ENCODE measurements at places on chromosomes 16 and 17. TPM values are rescaled to one million over a fixed set of nuclear protein-coding genes. Genes with fewer than 3 reads are reported as not detected.

DNA sequence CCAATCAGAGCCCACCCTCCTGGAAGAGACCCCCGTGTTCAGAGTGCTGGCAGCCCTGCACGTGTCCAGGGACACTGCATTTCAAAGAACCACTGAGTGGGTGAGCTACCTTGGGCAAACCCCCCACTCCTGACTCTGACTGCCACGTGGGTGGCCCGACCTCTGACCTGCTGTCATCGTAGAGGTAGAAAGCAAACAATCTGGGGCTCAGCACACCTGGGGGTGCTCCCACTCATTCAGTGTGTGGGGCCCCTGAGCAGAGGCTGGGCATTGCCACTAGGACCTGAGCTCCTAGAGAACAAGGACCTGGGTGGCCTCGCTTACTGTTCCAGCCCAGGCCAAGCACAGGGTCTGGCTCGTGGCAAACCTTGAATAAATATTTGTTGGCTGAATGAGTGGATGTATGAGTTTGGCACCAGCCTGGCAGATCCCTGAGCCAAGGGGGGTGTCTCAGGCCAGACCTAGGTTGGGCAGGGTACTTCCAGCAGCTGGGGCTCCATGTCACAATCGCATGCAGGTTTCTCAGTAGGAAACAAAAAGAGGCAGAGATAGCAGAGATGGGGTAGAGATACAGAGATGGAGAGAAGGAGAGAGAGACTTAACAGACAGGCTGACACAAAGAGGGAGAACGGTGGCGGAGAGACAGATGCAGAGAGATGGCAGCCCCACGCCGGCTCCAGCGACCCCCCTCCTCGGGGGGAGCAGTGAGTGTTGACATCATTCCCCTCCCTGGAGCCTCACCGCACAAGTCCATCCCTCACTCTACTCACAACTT lies 5.4 kb upstream of the DRC7 start:
- H3K27ac ChIP-seq: no peak overlapping the region
- no peak overlapping the region for H3K4me3 ChIP-seq
- no peak for DNase-seq
- no peaks in the 10 kb centered on the region for H3K4me1 ChIP-seq

Gene LRRC37A
- 1.9 TPM for total RNA-seq

DNA sequence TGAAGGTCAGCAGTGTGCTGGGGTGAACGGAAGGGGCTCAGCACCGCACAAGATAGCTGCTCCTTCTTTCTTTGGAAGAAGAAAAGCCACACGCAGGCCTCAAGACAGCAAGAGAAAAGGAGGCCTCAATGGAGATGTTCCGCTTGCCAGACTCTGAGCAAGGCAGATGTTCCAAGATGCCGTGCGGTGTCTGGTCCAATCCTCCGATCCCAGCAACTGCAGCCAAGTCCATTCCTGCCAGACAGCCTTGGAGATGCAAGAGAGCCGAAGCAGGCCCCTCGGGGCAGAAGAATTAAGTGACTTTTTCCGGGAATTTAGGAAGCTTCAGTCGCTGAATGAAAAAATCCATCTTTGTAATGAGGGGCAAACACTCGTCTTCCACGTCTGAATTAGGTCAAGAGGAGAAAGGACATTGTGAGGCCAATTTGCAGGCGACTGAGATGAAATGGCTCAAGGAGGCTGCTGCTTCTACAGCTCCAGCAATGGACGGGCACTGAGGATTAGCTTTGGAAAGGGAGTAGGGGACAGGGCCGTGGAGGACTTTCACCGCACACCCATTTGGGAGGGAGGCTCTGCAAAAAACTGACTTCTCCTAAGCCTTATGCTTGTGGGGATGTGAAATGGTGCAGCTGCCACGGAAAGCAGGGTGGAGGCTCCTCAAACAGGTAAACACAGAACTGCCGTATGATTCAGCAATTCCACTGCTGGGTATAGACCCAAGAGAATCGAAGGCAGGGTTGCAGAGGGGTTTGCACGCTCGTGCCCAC lies 44.7 kb downstream of the RPH3AL start:
- no peak for DNase-seq
- H3K27me3 ChIP-seq: no peaks in the 10 kb centered on the region
- no peaks in the 10 kb centered on the region for H3K36me3 ChIP-seq
- H3K4me1 ChIP-seq: no peaks in the 10 kb centered on the region
- H3K27ac ChIP-seq: no peak overlapping the region

- H3K27me3 ChIP-seq: no peaks in the 10 kb centered on the region
- H3K27ac ChIP-seq: no peak overlapping the region
- H3K4me3 ChIP-seq: no peak overlapping the region
- H3K36me3 ChIP-seq: peaks cover 79% of the 10 kb centered on the region
- no peak for DNase-seq
- peaks cover 5% of the 10 kb centered on the region for H3K4me1 ChIP-seq
Measured at GRCh38 chr16:4871071-4871470, 23.8 kb downstream of the UBN1 start.

DNA sequence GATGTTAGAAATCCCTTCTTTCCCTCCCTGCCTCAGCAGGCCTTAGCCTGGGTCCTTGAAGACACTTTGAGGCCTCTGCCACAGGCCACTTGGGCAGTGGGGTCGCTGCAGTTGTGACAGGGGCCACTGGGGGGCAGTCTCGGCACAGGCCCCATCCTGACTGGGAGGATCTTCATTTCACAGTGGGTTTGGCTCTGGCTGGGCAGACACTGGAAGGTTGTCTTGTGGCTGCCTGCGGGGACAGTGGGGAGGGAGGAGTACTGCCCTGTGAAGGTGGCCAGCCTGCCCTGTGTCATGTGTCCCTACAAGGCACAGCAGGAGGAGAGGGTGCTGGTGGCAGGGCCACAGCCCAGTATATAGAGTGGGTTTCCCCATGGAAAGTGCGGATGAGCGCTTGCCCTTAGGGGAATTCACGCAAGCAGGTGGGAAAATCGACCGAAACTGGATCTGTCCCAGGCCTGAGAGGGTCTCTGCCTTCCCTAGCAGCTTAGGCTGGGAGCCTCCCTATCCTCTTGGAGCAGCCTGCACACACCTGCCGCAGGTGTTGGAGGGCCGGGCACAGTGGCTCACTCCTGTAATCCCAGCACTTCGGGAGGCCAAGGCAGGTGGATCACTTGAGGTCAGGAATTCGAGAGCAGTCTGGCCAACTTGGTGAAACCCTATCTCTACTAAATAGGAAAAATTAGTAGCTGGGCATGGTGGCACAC lies 28.8 kb downstream of the GINS2 start:
- no peak overlapping the region for H3K4me3 ChIP-seq
- peak; percentile 71 for DNase-seq
- no peaks in the 10 kb centered on the region for H3K4me1 ChIP-seq
- H3K27ac ChIP-seq: no peak overlapping the region

Gene DNAAF8
- 0.58 TPM for total RNA-seq

DNA sequence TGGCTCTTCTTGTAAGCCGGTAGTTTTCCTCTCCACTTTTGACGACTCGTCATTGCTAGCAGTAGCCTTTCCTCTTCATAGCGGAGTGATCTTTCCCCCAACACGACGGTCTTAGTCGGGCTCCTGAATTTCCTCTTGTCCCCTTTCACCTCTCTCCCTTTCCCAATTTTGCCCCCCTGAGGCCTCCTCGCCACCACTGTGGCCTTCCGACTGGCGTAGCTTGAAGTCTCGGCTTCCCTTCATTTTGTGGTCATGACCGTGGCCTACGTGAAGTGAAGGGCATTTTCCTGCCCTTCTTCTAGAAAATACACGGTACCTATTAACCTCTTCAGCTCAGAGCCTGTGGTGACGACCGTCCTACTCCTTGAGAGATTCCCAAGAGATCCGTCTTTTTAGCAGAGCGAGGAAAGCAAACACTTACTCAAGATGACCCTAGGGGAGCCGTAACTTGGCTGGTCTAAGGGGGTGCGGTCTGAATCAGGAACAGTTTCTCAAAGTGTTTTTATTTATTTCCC lies 787 bp downstream of the PRKAR1A start:
- no peak for DNase-seq
- H3K36me3 ChIP-seq: peaks cover 31% of the 10 kb centered on the region
- peak overlapping the region; percentile 100 for H3K27ac ChIP-seq
- H3K27me3 ChIP-seq: no peaks in the 10 kb centered on the region
- peaks cover 55% of the 10 kb centered on the region for H3K4me1 ChIP-seq
- peak overlapping the region; percentile 86 for H3K4me3 ChIP-seq

Gene KRT28
- total RNA-seq: not detected

- H3K4me3 ChIP-seq: no peak overlapping the region
- no peaks in the 10 kb centered on the region for H3K36me3 ChIP-seq
- no peaks in the 10 kb centered on the region for H3K27me3 ChIP-seq
- DNase-seq: no peak
- no peak overlapping the region for H3K27ac ChIP-seq
Measured at GRCh38 chr16:27778926-27779570, 229.1 kb downstream of the KATNIP start.

Gene NPIPB2
- total RNA-seq: 6.3 TPM

GRCh38 chr17:6269478-6269877 lies 165.4 kb downstream of the AIPL1 start:
- DNase-seq: no peak
- H3K27ac ChIP-seq: no peak overlapping the region
- H3K4me1 ChIP-seq: no peaks in the 10 kb centered on the region
- no peaks in the 10 kb centered on the region for H3K36me3 ChIP-seq
- no peaks in the 10 kb centered on the region for H3K27me3 ChIP-seq

DNA sequence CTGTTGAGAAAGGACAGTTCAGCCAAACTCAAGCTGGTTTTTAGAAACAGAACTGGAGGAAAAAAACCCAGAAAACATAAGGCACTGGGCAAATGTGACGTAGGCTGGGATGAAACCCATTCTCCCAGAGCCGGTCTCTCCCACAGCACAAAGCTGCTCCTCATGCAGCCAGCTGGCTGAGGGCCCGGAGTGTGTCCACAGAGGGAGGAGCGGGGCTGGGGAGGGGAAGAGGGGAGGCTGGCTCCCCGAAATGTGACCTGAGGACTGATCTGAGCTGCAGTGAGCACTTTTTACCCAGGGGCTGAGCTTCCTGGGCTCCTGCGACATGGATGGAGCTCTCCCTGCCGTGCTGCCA lies 20.8 kb downstream of the FOXF1 start:
- DNase-seq: peak; percentile 64
- no peak overlapping the region for H3K27ac ChIP-seq
- no peak overlapping the region for H3K4me3 ChIP-seq
- peaks cover 17% of the 10 kb centered on the region for H3K36me3 ChIP-seq

DNA sequence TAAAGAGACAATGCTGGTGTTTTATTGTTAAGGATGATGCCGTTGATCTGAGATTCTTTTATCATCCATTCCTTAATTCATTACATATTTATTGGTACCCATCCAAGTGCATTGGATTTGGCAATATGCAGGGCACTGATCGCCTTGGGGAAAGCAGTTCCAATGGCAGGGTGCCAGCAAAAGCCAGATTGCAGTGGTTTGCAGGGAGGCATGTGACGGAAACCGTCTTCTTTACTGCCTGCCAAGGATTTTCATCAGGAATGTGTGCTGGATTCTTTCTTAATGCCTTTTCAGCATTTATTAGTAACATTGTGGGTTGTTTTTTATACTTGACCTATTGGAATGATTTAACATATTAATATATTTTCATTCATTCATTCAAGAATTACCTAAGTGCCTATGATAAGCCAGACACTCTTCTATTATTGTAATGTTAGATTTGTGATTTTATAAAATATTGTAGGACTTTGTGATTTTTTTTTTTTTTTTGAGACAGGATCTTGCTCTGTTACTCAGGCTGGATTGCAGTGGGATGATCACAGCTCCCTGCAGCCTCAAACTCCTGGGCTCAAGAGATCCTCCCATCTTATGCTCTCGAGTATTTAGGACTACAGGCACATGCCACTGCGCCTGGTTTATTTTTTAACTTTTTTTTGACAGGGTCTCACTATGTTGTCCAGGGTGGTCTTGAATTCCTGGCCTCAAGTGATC lies 93.4 kb upstream of the TNRC6A start:
- DNase-seq: peak; percentile 76
- H3K27ac ChIP-seq: no peak overlapping the region
- no peaks in the 10 kb centered on the region for H3K27me3 ChIP-seq
- H3K36me3 ChIP-seq: no peaks in the 10 kb centered on the region

Gene PRCD
- 7.7 TPM for total RNA-seq

GRCh38 chr17:36599546-36600250 lies 1.7 kb upstream of the MRM1 start:
- H3K4me1 ChIP-seq: peaks cover 13% of the 10 kb centered on the region
- H3K4me3 ChIP-seq: no peak overlapping the region
- peak; percentile 51 for DNase-seq
- H3K36me3 ChIP-seq: no peaks in the 10 kb centered on the region

DNA sequence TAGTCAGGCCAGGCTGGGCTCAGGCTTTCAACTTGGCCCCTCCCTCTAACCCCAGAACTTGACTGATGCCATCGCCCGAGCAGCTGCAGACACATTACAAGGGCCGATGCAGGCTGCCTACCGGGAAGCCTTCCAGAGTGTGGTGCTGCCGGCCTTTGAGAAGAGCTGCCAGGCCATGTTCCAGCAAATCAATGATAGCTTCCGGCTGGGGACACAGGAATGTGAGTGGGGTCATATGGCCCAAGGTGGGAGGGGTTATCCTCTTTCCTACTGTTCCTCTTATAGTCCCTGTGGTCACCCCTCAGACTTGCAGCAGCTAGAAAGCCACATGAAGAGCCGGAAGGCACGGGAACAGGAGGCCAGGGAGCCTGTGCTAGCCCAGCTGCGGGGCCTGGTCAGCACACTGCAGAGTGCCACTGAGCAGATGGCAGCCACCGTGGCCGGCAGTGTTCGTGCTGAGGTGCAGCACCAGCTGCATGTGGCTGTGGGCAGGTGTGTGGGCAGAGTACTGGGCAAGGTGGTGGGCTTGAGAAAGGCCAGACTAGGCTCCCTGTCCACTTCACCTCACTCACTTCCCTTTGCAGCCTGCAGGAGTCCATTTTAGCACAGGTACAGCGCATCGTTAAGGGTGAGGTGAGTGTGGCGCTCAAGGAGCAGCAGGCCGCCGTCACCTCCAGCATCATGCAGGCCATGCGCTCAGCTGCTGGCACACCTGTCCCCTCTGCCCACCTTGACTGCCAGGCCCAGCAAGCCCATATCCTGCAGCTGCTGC lies 2.1 kb upstream of the NRN1L start:
- peaks cover 4% of the 10 kb centered on the region for H3K4me1 ChIP-seq
- peaks cover 67% of the 10 kb centered on the region for H3K36me3 ChIP-seq
- H3K4me3 ChIP-seq: no peak overlapping the region
- no peak overlapping the region for H3K27ac ChIP-seq
- DNase-seq: no peak
- H3K27me3 ChIP-seq: no peaks in the 10 kb centered on the region

- peak; percentile 52 for DNase-seq
- H3K27ac ChIP-seq: no peak overlapping the region
- no peak overlapping the region for H3K4me3 ChIP-seq
- peaks cover 9% of the 10 kb centered on the region for H3K4me1 ChIP-seq
Measured at GRCh38 chr17:80827646-80828643, 163.7 kb upstream of the CHMP6 start.

- H3K27ac ChIP-seq: no peak overlapping the region
- no peak overlapping the region for H3K4me3 ChIP-seq
- H3K27me3 ChIP-seq: peaks cover 4% of the 10 kb centered on the region
Measured at GRCh38 chr16:17607609-17608008, 136.8 kb upstream of the XYLT1 start.

Gene MMP25
- 12.8 TPM for total RNA-seq

Data from upper lobe of right lung (tissue), 1 donor.